ENCODE measurements at places on chromosomes 4 and X. TPM values are rescaled to one million over a fixed set of nuclear protein-coding genes. Genes with fewer than 3 reads are reported as not detected.

DNA sequence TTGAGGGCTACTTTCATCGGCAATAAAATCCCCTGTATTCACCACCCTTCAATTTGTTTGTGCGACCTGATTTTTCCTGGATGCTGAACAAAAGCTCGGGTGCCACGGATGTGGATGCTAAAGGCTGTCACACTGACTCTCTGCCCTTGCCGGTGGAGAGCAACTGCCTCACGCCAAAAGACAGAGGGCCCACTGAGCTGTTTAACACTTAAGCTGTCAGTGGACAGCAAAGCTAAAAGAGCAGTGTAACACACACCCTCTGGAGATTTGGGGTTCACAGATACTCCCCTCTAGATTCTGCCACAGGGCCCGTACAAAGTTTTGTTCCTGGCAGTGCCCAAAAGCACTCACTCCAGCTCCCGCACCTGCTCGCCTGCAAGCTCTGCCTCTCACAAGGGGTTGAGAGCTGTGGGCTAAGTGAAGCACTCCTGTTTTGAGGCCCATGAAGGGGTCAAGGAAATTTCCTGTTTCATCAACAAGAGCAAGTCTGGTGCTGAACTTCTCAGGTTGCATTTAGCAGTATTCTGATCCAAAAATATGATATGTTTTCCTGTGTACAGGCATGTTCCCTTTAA is 1571.9 kb downstream of the ADGRL3 start:
- no peak for DNase-seq

Gene NEUROG2
- 1.2 TPM for total RNA-seq

- DNase-seq = no peak
These were observed 6.8 kb upstream of the OCIAD2 start for GRCh38 chr4:48913346-48913745.

- DNase-seq = no peak
These were observed 525 bp upstream of the CISD2 start for GRCh38 chr4:102868153-102868780.

DNA sequence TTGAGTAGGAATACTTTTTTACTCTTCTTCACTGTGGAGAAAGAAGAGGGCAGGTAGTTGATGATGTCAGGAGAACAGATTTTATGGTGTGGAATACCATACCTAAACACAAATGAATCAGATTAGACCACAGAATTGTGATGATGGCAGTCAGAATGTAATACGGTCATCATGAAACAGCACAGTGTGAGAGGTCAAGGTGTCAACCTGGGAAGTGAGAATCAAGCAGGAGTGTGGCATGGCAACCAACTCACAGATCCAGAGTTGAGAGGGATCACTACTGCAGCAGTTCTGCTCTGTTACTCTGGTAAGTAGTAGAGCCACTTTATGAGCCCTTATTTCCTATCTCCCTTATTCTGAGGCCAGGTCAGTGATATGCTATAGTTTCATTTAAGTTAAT is 27.7 kb downstream of the METTL14 start:
- DNase-seq = no peak

DNA sequence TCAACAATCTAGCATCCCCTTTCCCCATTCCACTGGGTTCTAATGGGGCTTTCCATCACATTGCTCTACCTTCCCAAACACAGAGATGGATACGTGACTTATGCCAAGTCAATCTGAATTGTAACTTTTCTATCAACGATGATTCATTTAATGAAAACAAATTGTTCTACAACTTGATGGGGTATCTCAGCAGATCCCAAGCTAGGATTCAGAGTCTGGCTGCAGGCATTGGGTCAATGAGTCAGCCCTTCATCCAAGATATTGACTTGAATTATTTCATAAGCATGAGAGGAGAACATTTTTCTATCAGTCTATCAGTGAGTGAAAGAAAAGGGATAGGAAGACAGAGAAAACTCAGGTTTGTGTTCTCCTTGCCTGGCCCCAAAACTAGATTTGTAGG is 15.0 kb upstream of the HPGDS start:
- DNase-seq = no peak

GRCh38 chrX:96407501-96407900 is 277.1 kb upstream of the DIAPH2 start:
- DNase-seq = no peak

Gene SSX3
- not detected for total RNA-seq

GRCh38 chr4:41475402-41475801 is 62.6 kb upstream of the LIMCH1 start:
- no peak for DNase-seq

GRCh38 chrX:22296871-22297270 is 24.2 kb downstream of the CBLL2 start:
- DNase-seq = no peak

DNA sequence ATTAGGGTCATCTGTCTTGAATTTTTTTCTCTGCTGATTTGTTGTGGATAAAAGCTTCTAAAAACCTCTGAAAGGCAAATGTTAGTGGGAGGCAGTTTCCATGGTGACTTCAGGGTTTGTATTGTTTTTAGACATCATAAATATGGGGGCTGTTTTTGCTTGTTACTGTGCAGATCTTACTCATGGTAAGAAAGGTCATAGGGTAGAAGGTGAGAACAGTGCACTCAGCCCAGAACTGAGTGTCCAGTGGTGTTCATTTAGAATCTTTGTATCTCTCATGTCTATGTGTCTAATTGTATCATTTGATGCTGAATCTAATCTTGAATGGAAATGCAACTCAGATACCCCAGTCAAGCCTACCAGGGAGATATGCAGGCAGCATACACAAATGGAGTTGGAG is 609.8 kb downstream of the ZNF674 start:
- DNase-seq = no peak

- no peak for DNase-seq
These were observed 30.9 kb upstream of the ACE2 start for GRCh38 chrX:15631637-15632036.

DNA sequence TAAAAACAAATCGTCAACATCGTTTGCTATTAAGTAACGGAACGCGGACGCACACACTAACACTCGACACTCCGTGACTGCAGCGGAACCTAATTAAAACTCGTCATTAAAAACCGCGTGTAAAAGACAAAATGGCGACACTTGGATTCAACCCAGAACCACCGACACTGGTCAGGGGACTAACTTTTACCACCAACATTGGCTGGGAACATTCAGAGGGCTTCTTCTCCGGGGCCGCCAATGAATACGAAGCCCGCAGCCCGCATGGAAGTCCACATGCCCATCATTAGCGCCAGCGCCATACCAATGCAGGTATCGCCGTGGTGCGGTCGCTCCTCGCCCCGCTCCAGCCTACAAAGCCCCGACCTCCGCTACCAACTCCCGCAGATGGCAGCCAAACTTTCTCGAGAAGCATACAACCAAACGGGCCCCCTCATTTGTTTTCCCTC is 498 bp downstream of the RBMX start:
- DNase-seq = no peak

Gene F11
- total RNA-seq = 1.0 TPM

Gene CCSER1
- total RNA-seq = 18.1 TPM

Gene BEX5
- 3.4 TPM for total RNA-seq

Gene RHOXF2B
- not detected for total RNA-seq

GRCh38 chr4:153137159-153137558 is 67.1 kb upstream of the TRIM2 start:
- no peak for DNase-seq

All from type B pancreatic cell (in vitro differentiated cells).